Colonic mucosa (tissue), 4 donors: ENCODE measurements at places on chromosomes 4 and X.

DNA sequence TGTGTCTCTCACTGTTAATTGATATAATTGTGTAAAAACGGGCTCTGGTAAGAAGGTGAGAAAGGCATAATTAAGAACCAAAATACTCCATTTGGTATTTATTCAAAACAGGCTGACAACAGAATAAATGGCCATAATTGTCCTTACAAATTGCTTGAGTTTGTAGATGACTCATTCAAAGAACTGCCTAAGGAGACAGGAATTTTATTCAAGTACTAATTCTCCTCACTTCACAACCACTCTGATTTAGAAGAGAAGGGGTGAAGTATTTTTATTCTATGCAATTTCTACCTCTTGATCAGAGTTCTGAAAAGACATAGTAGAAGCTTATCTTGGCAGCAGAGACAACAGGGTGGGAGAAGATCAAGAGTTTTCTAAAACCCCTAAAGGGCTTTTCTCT, 43.1 kb downstream of the ATP11C start:
- no peak for DNase-seq

- DNase-seq: no peak
Measured at GRCh38 chr4:48623182-48623780, 133.2 kb downstream of the ZAR1 start.

DNA sequence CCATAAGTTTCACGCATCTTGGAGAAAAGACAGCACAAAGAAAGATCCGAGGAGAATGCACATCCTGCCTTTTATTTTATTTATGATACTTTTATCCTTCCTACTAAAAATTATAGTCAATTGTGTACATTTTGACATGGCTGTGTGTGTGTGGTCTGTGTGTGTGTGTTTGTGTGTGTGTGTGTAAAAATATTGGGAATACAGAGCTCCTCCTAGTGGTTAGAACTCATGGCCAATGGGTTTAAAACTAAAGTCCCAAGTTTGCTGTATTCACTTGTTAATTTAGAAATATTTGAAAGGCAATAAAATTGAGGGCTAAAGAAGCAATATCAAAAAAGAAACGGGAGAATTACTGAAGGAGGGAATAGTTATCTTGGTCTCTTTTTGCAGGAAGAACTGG, 47.5 kb downstream of the NKX6-1 start:
- no peak for DNase-seq

GRCh38 chr4:151104621-151105020, 5.2 kb downstream of the RPS3A start:
- no peak for DNase-seq

DNA sequence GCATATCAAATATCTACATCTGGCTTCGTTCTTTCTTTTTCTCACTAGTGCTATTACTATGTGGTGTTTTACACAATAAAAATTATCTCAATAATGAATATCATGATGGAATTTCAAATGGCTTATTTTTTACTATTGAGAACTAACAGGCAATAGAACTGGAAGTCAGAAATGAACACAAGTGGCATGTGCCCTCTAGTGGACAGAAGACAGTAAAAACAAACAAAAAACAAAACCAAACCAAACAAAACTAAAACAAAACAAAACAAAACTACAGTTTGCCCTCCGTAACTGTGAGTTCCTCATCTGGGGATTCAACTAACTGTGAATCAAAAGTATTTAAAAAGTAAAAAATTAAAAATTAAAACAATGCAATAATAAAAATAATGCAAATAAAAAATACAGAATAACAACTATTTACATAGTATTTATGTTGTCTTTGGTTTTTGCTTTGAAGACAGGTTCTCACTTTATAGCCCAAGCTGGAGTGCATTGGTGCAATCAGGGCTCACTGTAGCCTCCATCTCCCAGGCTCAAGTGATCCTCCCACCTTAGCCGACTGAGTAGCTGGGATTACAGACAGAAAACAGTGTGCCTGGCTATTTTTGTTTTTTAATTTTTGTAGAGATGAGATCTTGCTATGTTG, 195.6 kb upstream of the TACR3 start:
- no peak for DNase-seq
